CD4-positive, alpha-beta T cell treated with Interleukin-6 for 4 hours (primary cell): ENCODE measurements at places on chromosomes 16 and 17.

DNA sequence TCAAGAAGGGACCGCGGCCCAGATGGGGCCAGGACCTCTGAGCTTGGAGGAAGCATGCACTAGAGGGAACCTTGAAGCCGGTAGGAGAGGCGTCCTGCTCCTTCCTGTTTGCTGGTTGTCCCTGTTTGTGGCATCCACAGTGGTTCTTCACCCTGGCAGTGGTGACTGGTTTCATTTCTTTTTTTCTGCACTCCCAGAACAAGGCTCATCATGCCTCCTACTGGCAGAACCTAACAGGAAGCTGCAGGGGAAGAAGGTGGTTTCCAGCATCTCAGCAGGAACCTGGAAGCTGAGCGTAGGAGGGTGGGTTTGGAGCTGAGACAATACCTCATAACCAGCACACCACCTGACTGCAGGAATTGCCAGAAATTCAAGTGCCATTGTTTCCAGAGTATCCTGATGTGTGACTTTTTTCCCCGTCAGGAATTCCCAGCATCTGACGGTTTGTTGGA lies 5.8 kb downstream of the TMEM231 start:
- peak; percentile 25 for DNase-seq

DNA sequence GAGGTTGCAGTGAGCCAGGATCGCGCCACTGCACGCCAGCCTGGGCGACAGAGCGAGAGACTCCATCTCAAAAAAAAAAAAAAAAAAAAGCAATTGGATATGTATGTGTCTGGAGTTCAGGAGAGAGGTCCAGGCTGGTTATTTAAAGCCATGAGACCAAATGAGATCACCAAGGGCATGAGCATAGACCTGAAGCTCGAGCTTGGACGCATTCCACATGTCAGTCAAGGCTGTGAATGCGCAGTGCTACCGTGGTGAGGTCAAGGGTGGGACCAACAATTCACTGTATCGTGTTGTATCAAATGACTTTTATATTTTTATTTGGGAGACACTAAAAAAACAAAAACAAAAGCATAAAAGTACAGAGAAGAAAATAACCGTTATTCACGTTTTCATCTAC lies 29.1 kb upstream of the SPNS2 start:
- DNase-seq: no peak

DNA sequence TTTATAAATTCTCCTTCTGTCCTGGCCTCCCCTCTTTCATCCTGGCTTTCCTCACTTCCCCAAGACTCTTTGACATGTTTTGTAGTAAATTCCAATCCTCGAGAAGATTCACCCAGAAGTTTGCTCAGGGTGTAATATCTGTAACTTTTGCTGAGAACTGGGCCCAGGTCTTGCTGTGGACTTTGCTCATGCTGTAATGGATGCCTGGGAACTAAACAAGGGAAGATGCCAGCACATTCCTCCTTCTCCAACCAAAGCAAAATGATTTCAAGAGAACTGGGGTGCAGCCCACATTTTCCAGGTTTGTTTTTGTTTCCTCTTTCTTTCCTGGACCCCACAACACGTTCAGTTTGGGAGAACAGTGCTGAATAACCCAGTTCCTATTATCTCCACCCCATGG lies 6.6 kb upstream of the SALL1 start:
- no peak for DNase-seq

DNA sequence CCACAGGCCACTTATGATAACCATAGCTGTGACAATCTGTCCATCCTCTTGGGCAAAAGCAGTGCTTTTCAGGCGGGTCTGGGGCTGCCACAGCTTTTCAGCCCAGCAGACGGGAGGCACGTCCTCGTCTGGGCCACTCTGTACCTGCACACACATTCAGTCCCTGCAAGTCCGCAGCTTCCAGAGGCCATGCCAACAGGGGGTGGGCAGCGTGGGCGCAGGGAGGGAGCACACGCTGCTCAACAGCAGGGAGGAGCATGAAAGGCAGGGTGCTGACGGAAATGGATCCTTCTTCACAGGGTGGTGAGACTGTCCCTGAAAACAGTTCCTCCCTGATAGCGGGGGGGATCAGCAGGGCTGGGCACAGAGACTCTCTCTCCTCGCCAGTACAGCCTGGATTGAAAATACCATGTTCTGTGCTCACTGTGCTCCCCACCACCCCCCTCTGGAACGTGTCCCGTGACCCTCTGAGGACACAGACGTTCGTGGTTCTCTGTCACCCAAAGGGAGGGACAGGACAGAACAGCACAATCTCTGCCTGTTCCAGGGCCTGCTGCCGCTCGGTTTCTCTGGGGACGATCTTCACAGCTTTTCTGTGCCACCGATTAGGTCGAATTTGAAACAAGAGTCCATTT lies 41.7 kb downstream of the PEMT start:
- no peak for DNase-seq

GRCh38 chr17:64149196-64149595 lies 19.3 kb upstream of the ERN1 start:
- no peak for DNase-seq

GRCh38 chr16:73086108-73086507 lies 38.2 kb upstream of the ZFHX3 start:
- DNase-seq: no peak

GRCh38 chr16:47150067-47150466 lies 6.3 kb upstream of the NETO2 start:
- no peak for DNase-seq

GRCh38 chr16:48607056-48607825 lies 2.7 kb downstream of the N4BP1 start:
- DNase-seq: no peak

DNA sequence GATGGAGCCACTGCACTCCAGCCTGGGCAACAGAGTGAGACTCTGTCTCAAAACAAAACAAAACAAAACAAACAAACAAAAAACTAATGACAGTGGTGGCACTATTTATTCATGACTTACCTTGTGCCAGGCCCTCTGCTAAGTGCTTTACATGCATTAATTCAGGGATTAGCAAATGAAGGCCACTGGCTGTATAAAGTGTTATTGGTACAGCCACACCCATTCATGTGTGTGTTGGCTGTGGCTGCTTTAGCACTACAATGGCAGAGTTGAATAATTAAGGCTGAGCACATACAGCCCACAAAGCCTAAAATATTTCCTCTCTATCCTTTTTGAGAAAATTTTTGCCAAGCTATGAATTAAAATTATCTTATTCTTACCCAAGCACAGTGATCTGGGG lies 531.8 kb upstream of the CDH5 start:
- no peak for DNase-seq

DNA sequence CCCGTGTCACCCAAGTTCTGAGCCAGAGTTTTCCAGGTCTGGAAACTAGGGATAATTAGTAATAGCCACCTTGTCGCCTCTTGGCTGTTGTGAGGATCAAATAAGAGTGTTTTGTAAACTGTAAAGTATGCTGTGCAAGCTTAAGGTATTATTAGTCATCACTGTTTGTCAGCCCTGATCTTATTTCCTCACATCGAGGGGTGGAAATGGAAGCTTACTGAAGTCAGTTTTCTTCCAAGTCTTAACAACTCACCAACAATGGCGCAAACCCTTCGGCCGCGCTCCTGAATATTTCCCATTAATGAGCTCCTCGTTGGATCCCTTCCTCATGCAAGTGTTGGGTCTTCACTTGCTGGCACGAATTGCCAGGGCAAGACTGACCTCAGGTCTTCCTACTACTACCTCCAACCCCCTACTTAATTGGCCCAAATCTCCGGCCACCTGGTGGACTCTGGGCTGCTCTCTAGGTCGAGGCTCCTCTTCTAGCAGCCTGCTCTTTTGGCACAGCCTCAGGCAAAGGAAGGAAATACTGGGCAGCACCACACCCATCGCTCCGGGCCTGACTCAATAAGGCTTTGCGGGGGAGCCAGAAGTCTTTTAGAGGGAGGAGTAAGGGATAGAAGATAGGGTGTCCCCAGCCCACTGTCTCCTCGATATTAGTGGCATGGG lies 885 bp upstream of the SLC35B1 start:
- peak; percentile 24 for DNase-seq

DNA sequence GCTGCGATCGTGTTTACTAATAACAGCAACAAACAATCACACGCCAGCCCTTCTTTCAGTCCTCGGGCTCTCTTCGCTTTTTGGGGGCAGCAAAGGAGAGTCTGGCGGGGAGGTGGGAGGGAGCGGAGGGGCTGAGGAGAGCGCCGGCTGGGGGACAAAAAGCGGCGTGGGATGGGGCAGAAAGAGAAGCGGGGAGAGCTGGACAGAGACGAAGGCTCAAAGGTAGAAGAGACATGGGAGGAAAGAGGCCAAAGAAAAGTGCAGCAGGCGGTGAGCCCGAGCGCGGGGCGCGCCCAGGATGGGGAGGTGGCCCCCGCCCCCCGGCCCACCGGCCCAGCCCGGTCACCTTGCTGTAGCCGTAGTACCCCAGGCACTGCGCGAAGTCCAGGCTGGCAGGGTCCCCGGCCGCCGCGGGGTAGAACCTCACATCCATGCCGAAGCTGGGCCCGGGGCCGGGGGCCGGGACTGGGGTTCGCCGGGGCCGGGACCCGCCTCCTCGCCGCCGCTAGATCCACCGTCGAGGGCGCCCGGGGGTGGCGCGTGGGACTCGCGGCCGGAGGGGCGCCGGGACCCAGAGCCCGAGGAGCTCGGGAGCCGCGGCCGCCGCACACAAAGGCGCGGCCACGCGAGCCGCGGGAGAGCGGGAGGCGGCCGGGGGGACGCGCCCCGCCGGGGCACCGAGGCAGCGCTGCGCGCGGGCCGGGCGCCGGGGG lies 496 bp downstream of the TOX3 start:
- DNase-seq: no peak
